ENCODE measurements at places on chromosomes 6 and 20.

DNA sequence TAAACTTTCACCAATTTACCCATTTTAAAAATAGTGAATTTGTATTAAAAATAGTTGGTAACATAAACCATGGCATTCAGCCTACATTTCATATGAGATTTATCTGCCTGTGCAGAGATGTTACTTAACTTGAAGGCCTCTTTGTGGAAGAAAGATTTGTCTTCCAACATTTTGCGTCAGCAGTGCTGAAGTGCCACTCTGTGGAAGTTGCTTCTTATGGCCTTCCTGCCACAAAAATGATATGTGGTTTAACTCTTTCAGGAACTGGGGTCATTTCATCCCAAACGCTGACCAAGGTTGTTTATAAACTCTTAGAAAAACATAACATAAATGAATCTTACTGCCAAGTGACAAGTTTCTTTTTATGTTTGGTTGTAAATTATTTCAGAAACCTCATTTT lies 246.8 kb downstream of the ARID1B start:
- no peak for DNase-seq

GRCh38 chr20:64114356-64114971 lies 7.1 kb upstream of the NPBWR2 start:
- DNase-seq, result no peak

GRCh38 chr20:46275091-46275490 lies 33.2 kb downstream of the CDH22 start:
- no peak for DNase-seq

- no peak for DNase-seq
These were observed 287.1 kb downstream of the GMDS start for GRCh38 chr6:1958257-1958656.

DNA sequence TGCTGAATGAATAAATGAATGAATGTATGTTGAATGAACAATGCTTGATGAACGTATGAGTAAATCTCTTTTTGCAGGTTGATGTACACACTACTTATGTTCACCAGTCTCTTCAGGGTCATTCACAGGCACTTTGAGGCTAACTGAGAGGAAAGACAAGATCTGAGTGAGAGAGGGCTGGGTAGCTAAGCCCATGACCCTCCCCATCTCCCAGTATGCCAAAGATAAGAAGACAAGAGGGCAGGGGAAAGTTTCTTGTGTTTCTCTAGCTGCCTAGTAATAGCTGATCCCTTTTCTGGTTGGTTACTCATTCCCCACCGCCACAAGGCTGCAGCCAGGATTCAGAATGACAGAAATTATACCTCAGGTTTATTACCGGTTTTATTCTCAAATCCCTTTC lies 90.7 kb downstream of the CEP57L1 start:
- no peak for DNase-seq

GRCh38 chr20:57361517-57361916 lies 10.5 kb downstream of the RAE1 start:
- DNase-seq, result peak; percentile 88

- no peak for DNase-seq
These were observed 191.2 kb upstream of the TCF21 start for GRCh38 chr6:133697666-133698065.

- no peak for DNase-seq
These were observed 227.3 kb upstream of the TENT5A start for GRCh38 chr6:81979767-81980166.

GRCh38 chr6:109087661-109088264 lies 6.9 kb downstream of the SESN1 start:
- no peak for DNase-seq

DNA sequence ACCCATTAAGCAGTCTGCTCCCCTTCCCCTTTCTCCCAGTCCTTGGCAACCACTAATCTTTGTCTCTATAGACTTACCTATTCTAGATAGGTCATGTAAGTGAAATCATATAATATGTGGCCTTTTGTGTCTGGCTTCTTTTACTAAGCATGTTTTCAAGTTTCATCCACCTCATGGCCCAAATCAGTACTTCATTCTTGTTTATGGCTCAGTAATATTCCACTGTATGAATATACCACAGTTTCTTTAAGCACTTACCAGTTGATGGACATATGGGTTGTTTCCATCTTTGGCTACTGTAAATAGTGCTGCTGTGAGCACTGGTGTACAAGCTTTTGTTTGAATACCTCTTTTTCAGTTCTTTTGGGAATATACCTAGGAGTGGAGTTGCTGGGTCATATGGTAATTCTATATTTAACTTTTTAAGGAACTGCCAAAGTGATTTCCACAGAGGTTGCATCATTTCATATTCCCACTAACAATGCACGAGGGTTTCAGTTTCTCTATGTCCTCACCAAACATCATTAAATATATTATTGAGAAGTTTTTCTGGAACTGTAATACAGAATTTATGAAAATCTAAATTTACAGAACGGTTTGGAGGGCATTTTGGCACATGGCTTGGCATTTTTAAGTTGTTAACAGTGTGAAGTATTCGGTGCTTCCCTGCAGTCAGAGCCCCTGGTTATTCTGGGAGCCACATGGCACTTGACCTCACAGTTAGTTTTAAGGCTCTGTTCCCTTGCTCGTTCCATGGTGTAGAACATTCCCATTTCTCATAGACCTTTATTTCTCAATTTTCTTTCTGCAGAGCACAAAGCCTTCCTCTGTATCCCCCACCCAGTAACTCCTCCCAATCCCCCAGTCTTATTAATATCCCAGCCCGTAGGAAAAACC lies 27.0 kb upstream of the DTNBP1 start:
- no peak for DNase-seq

DNA sequence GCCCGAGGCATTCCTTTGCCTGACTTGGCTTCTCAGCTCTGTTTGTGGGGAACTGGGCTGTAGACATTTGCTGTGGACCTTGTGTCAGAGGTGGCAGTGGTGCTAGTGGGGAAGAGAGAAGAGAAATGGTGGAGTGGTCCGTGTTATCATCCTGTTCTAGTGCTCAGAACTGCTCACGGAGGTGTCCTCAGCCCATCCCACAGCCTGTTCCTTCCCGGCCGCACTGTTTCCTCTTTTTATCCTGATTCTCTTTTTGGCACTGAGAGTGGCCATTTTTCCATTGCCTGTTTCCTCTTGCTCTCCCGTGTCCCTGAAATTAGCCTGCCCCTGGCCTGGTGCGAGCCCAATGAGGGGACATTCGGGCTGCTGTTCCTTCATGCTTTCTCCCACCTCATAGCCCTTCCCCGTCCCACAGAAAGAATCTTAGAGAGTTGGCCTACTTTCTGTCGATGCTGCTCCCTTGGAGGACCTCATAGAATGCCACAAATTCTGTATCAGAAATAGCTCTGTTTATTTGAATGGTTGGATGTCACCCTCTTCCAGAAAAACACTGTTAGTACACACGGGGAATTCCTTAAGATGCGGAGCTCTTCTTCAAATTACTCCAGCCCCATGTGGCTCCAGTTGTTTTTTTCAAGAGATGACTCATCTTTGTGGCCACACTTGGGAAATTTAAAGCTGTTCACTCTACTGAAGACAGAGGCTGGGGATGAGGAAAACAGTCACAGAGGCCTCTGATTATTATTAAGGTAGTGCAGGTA lies 26.1 kb downstream of the FARS2 start:
- DNase-seq, result peak; percentile 9

- DNase-seq, result peak; percentile 56
These were observed 152.1 kb upstream of the SMLR1 start for GRCh38 chr6:130675072-130675471.

DNA sequence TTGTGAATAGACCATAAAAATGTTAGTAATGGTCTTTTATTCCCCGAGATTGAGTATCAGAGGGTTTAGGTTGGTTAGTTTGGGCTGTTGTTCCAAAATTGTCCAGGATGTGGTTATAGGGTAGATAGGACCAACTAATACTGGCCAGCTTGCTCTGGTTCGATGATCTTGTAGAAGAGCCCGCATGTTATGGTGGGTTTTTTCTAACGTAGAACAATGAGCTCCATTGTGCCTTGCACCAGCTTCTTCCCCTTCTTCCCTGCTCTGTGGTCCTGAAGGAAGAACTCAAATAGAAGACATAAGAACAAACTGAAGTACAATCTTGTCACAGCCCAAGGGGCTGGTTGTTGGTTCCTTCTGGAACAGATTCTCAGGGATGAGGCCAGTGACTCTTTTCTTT lies 70.5 kb downstream of the RREB1 start:
- no peak for DNase-seq

GRCh38 chr6:44800171-44800783 lies 412.8 kb downstream of the CDC5L start:
- no peak for DNase-seq

DNA sequence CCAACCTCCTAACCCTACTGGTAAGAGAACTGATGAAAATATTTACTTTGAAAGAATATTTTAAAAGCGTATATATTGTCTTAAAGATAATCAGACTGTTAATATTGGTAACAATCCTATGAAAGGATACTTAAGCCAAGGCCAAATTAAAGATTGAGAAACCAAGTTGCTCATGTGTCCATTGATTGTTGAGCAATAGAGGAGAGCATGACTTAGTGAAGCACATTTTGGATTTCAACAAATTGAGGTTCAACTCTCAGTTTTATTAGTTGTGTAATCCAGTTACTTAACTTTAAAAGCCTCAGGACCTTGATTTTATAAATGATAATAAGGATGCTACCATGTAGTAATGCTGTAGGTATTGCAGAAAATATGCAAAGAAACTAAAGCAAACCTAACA lies 56.8 kb downstream of the PRL start:
- no peak for DNase-seq

Measured in RKO (cell line).